ENCODE measurements at places on chromosomes 7 and 10.
A peak's percentile ranks its signal among the peaks of the same experiment; 100 is the strongest.

DNA sequence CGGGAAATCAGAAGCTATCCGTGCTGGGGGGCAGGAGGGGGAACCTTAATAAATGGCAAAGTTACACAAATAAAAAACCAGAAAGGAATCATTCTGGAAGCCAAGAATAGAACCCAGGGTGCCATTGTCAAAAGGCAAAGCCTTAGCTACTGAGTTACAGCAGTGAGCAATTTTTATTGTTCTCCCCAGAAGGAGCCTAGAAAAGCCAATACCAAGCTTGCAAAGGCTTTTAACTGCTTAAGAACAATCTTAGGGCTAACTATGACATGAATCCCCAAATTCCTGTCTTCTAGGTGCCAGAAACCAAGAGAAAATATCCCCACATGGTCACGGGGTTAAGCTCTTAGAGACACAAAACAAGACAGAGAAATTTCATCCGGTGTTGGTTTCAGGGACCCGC lies 482.7 kb downstream of the CCSER2 start:
- DNase-seq = no peak

DNA sequence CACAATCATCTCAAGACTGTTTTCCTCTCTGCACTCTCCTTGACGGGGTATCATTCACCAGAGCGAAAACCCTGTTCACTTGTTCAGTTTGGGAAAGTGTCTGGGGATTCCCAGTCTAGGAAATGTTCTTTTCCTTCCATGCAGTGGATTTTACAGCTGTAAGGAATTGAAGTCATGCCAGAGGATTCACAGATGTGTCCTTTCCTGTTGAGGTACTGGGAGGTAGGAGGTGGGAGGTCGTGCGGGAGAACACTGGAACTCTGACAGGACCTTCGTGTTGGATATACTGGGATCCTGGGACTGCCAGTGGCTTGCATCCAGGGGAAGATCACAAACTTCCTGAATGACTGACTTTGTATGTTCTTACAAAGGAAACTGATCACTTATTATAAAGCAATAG lies 185.5 kb downstream of the BMPER start:
- no peak for DNase-seq

DNA sequence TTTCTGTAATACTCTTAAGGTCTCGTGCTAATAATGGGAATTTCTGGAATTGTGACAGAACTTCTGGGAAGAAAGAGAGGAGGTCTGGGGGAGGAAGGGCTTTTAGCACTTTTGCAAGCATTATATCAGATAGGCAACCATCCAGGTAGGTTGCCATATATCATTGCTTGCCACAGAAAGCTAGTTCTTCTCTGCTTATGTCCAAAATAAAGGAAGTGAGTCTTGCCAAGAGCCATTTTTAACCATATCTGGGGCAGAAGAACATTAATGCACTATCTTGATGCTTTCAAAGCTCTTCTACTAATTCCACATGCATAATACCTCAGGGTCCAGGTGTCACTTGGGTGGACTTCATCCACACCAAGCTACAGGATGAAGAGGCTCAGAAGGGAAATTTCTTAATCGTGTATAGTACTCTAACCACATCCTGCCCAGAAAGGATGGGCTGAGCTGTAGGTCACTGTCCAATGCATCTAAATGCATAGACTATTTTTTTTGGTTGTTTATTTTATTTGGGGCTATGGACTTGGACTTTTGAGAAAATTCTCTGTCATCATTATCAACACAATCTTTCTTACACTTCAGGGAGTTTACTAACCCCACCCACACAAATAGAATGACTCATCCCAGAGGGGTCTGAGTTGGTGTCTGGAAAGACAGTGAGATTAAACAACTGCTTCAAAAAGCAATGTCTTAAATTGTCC lies 68.9 kb upstream of the ADO start:
- DNase-seq = peak; percentile 75

GRCh38 chr10:34612446-34612845 lies 202.7 kb downstream of the PARD3 start:
- peak; percentile 18 for DNase-seq

GRCh38 chr7:96676919-96677318 lies 32.7 kb downstream of the SEM1 start:
- no peak for DNase-seq

- no peak for DNase-seq
Observed at GRCh38 chr7:74226633-74227032, 16.8 kb downstream of the LAT2 start.

DNA sequence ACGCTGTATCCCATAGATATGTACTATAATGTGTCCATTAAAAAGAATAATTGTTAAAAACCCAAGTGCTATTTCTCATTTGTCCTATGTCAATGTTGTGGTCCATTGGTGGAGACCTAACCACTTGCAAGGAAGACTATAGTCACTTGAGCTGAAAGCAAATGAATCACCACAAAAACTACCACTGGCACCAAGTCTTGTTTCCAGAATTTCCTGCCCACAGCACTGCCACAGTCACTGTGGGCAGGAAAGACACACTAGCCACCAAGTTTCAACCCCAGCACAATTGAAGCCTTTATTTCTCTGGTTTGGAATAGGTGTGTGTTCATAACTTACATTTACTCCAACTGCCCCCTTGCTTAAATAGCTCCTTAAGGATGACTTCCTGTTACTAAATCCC lies 12.4 kb downstream of the DIP2C start:
- DNase-seq = no peak

- no peak for DNase-seq
Observed at GRCh38 chr10:102112210-102112817, 7.9 kb downstream of the LDB1 start.

Data from A172 (cell line).